ENCODE measurements at places on chromosomes 3 and 15.

- no peak for DNase-seq
These were observed 21.4 kb downstream of the MB21D2 start for GRCh38 chr3:192896208-192896607.

- DNase-seq, result no peak
These were observed 31.8 kb downstream of the UMPS start for GRCh38 chr3:124761935-124762660.

DNA sequence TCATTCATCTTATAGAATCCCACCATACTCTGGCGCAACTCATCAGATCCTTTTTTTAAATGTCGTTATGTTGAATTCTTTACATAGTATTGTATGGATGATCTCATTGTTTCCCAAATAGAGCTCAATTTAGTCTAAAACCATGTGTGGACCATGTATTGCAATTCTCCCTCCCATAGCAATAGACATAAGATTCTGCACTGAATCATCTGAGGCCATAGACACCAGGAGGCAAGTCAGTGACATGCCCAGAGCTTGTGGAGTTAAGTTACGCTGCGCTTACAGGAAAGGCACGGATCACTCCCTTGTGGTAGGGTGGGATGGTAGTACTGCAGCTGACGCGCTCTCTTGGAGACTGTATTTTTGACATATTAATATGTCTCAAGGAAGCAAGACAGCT, 211.0 kb downstream of the GABRB3 start:
- no peak for DNase-seq

- no peak for DNase-seq
These were observed 299.8 kb upstream of the THBS1 start for GRCh38 chr15:39281094-39281493.

DNA sequence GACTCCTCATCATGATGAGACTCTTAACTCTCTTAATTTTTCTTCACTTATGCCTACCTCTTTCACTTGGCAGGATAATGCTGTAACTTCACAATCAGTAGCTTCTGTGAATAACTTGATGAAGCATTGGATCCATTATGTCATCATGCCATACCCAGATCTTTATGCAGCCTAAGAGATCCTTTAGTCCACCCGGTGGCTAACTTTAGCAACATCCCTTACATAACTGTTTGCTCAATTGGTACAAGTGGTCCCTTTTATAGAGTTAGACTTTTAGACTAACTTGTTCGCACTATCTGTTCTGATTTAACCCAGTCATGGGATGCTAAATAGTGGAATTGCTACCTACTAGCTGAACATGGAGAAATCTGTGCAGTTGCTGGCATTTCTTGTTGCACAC, 184.5 kb downstream of the USP13 start:
- no peak for DNase-seq

DNA sequence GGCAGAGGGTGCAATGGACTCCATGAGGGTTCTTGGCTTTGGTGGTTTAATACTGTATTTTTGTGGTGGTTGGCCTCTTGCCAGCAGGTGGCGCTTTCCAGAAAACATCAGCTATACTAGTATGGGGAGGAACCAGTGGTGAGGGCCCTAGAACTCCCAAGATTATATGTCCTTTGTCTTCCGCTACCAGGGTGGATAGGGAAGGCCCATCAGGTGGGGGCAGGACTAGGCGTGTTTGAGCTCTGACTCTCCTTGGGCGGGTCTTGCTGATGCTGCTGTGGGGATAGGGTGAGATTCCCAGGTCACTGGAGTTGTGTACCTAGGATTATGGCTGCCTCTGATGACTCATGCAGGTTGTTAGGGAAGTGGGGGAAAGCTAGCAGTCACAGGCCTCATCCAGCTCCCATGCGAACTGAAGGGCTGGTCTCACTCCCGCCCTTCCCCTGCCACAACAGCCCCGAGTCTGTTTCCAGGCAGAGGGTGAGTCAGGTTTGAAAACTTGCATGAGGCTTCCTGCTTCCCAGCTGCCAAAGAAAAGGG, 357.7 kb downstream of the OTOL1 start:
- no peak for DNase-seq
